ENCODE measurements at places on chromosomes 2 and 18.

DNA sequence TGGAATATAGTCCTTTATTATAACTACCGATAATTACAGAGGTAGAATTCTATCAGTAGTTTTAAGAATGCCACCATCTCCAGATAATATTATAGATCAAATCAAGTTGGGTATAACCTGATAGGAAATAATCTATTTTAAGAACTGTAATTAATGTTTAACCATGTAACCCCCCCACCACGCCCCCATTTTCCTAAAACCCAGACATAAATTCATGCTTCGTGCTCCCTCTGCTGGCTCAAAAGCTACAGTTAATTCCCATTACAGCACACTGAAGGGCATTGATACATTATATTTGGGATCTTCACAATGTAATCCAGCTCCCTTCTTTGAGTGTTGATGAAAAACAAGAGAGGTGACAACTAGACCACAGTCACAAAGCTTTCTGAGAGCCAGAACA, 228.0 kb upstream of the SMAD7 start:
- no peak for DNase-seq

- DNase-seq = no peak
Measured at GRCh38 chr2:86621280-86621943, 2.3 kb downstream of the RNF103 start.

- no peak for DNase-seq
Measured at GRCh38 chr2:47303341-47304148, 99.4 kb upstream of the MSH2 start.

- no peak for DNase-seq
Measured at GRCh38 chr2:239679755-239680154, 278.9 kb upstream of the HDAC4 start.
